ENCODE measurements at places on chromosomes 12 and 14.

- DNase-seq = no peak
Measured at GRCh38 chr14:94163796-94164195, 10.3 kb upstream of the PPP4R4 start.

DNA sequence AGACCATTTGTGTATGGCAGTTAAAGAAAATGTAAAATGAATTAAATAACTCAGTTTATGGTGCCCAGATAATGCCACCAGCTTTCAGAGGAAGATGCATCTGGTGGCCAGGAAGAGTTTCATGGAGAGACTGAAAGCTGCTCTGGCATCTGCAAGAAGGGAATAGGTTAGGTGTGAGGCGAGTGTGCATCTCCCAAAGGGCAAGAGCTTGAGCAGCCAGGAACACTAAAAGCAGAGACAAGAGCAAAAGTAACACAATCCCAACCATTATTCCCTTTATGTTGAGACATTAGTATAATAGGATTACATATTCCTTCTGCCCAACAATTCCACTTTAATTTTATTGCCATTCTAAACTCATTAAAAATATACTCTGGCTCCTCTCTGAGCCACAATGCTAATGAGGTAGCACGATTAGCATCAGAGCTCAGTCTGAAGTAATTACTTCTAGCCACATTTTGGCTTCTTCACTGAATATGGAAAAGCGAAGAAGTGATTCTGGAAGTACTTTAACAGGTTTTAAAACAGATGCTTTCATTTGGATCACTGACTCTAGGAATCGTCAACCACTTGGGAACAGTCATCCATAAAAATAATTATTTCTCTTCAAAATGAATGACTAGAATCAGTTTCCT, 309.4 kb upstream of the TMTC1 start:
- no peak for DNase-seq

GRCh38 chr12:132827763-132828703, 636 bp downstream of the GOLGA3 start:
- peak; percentile 18 for DNase-seq

GRCh38 chr12:105228494-105228893, 7.5 kb downstream of the APPL2 start:
- no peak for DNase-seq

DNA sequence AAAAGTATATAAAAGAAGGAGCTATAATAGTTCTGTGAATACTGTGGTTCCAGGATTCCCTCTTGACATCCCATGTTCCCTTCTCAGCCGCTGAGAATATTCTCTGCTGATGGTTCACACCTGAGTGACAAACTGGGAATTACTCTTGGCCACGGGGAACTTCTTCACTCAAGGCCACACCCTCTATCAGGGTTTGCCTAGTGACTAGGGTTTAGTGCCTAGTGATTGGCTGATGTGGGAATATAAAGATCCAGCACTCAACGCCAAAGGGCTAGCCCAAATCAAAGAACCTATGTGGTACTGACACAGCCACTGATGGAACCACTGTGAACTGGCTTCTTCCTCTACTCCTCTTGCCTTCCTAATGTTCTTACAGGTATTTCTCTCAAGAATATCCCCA, 248.4 kb downstream of the ASCL1 start:
- DNase-seq = no peak

DNA sequence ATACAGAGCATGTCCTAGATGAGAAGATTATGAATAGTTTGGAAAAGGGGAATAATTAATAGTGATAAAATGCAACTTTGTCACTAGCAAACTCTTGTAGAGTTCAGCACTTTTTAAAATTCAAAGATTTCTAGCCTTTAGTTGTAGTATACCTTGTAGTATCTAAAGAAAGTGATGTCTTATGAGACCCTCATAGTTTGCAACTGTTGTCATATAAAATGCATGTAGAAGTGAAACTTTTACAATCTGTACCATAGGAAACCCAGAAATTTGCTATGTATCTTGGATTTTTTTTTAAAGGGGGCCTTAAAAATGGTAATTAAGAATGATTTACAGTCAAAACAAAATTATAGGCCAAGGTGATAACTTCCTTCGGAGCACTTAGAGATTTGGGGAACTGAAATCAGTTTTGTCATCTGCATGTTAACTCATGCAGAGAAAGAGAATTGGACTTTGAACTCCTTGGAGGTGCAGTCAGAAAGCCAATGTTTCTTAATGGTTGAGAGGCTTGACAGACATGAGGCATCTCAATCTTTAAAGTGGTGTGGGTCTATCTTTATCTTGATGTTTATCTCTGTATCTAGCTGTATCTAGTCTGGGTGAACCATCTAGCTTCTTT, 1.3 kb downstream of the LRRK2 start:
- no peak for DNase-seq

DNA sequence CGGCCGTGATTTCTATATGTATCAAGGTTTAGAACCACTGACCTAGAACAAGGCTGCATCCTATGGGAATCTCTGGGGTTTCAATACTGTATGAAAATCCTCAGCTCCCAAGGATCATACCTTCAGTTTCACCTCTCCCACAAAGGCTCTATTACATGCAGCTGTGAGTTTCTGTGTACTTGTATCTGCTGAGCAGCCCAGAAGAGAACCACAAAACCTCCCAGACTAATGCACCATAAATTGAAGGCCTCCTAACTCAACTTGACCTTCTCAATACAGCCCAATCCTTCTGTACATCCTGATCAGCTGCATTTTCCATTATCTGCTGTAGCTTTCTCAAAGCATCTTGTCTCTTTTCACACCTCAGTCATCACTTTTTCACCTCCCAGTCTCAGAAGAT, 5.4 kb upstream of the KCNH5 start:
- DNase-seq = no peak

DNA sequence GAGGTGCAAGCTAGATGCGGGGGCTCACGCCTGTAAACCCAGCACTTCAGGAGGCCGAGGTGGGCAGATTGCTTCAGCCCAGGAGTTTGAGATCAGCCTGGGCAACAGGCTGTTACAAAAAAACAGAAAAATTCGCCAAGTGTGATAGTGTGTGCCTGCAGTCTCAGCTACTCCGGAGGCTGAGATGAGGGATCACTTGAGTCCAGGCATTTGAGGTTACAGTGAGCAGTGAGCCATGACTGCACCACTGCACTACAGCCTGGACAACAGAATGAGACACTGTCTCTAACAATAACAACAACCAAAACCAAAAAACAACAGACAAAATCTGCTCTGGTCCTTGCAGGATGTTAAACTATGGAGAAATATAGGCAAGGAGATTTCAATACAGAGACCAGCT, 13.9 kb downstream of the BTBD7 start:
- no peak for DNase-seq

GRCh38 chr14:58769771-58770170, 132.0 kb downstream of the DACT1 start:
- DNase-seq = no peak

GRCh38 chr12:77116277-77116676, 50.9 kb upstream of the E2F7 start:
- DNase-seq = no peak

DNA sequence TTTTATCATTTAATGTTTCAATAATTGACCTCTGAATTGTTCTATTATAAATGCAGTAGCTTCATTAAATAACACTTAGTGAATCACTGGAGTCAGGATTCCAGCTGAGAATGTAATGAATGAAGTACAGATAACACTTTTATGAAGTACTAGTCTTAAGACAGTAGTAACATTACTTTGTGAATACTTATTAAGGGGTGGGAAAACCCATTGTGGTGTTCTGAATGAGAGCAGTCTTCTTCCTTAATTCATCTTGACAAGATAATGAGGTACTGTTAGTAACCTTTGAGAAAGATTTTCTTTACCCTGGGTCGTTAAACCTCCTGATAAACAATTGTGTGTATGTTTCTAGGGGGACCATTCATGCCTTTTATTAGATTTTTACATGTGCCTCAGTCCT, 12.7 kb downstream of the NUP107 start:
- DNase-seq = no peak

DNA sequence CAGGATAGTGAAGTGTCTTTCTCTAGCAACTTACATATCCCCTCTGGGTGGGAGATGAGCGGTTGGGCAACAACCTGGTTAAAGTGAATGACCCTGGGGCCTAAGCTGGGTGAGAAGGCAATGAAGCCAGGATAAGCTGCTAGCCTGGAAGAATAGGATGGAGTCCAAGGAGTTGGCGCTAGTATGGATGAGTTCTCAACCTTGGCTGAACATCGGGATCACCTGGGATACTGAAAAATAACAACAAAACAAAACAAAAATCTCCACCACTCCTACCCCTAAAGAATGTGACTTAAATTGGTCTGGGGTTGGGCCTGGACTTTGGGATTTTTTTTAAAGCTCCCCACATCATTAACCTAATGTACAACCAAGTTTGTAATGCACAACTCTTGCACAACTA, 4.8 kb upstream of the RPS6KA5 start:
- DNase-seq = no peak

- DNase-seq = no peak
Measured at GRCh38 chr14:74456684-74457564, 30.9 kb upstream of the SYNDIG1L start.

DNA sequence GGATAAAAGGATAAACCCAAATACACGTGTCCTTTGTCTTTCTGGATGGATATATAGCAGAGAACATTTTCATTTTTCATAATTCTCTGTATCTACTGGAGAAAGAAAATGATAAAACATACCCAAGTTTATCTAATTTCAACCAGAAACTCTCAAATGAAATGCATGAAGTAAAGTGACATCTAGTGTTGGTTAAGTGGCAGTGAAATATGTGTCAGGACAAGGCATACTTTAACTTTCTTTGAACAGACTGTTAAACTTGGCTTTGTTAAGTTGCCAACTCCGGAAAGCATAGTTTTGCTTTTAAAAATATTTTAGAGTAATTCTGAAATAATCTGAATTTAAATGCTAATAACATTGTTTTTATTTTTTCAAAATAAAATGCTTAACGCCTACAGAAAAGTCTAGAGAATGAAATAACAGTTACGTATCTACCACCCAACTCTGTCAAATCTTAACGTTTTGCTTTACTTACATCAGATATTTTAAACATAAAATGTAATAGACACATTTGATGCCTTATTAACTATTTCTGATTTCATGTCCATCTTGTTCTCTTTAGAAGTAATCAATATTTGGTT, 25.2 kb upstream of the NTN4 start:
- DNase-seq = no peak

GRCh38 chr12:45803111-45803510, 73.6 kb downstream of the ARID2 start:
- DNase-seq = no peak

GRCh38 chr12:24788886-24789285, 160.0 kb downstream of the BCAT1 start:
- DNase-seq = no peak

DNA sequence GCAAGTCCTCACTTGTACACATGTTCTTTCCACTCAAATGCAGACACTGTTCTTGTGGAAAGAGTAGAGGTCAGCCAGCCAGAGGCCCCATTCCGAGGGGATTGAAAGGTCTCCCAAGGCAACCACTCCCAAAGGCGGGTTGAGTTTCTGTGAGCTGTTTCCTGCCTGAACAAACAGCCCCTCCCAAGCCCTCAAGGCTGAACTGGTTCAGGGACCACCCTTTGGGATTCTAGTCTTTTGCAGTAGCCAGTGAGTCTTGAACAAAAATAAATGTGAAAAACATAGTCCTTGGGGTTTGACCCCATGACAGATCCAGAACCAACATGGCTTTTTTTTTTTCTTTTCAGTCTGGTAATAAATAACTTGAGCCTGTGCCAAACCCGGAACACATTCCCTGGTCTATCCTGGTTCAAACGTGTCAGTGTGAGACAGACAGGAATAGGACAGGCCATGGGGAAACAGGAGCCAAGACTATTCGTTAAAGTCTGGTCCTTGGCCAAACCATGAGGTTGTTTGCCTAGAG, 17.6 kb upstream of the STK38L start:
- DNase-seq = no peak

GRCh38 chr12:124359671-124360581, 65.0 kb downstream of the RFLNA start:
- DNase-seq = no peak

DNA sequence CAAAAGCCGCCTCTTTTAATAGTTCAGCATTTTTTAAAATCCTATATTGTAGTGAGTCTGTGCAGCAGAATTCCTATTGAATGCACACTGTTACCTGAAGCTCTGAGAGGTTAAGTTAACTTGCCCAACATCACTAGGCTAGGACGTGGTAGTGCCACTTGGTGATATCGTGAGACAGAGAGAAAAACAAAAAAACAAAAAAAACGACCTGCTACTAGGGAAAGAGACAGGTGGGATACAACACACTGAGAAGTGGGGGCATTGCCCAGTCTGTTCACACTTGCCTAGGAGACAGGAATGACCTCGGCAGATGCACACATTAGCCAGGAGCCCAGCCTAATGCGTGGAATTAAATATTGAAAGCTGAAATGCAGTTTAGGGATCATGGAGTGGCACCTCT, 129.7 kb upstream of the CCND2 start:
- DNase-seq = no peak

GRCh38 chr14:30194741-30195148, 267.1 kb upstream of the PRKD1 start:
- DNase-seq = no peak

GRCh38 chr14:96042248-96042930, 3.2 kb downstream of the C14orf132 start:
- DNase-seq = no peak

- DNase-seq = no peak
Measured at GRCh38 chr12:24281341-24281740, 331.9 kb upstream of the SOX5 start.

DNA sequence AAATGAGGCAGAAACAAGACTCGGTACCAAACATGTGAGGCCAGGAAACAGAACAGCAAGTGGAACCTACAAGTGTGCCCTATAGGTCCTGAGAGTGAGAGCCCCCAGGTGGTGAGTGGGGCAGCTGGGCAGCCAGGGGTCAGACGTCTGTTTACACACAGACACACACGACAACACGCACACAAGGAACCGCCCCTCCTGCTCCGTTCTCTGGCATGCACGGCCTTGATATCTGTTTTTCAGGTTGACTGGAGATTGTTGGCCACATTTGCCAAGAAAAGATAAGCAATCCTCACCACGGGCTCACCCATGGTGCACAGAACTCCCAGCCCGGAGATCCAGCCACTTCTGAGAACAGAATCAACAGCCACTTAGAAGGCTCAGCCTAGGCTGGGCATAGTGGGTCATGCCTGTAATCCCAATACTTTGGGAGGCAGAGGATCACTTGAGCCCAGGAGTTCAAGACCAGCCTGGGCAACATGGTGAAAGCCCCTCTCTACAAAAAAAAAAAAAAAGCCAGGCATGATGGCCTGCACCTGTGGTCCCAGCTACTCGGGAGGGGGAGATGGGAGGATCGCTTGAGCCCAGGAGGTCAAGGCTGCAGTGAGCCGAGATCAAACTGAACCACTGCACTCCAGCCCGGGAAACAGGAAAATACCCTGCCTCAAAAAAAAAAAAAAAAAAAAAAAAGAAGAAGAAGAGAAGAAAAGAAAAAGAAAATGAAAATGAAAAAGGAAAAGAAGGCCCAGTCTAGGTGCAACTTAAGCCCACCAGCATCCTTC, 19.4 kb upstream of the EIF5 start:
- no peak for DNase-seq

GRCh38 chr12:120529641-120530417, 871 bp upstream of the COQ5 start:
- DNase-seq = no peak

DNA sequence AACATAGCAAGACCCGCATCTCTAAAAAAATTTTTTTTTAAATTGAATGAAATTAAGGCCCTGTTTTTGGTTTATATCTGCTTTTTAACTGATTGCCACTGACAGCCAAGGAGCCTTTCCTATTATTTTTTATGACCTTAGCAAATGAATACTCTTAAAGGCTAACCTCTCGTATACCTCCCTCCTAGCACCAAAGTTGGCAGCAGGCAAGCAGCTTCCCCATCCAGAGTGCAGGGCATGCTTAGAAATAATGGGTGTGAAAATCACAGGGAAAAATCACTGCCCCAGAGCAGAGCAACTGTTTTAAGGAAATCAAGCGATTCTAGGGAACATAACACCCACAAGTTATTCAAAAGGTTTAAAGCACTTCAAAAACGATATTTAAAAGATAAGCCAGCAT, 20.7 kb downstream of the HAL start:
- DNase-seq = no peak

Data from naive thymus-derived CD8-positive, alpha-beta T cell (primary cell).